Heart left ventricle (tissue), 16 donors: ENCODE measurements at places on chromosomes 6 and 20.

GRCh38 chr6:91081452-91082067 is 494.7 kb upstream of the MAP3K7 start:
- H3K4me3 ChIP-seq, result no peak overlapping the region
- H3K27me3 ChIP-seq, result no peaks in the 10 kb centered on the region
- DNase-seq, result no peak
- H3K4me1 ChIP-seq, result no peaks in the 10 kb centered on the region

DNA sequence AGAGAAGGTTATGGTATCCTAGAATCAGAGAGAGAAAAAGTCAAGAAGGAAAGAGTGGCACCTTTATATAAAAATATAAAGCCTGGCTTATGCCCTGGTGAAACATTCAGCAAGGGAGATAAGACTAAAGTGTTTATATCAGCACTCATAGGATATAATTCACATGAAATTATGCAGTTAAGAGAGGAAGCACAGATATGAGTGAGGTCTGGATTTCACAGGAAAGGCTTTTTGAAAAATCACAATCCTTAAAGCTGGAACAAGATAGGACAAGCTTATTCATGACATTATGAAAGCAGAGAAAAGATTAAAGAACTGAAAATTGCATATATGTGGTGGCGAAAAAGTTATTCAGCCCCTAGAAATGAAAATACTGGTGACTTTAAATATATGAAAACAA is 181.2 kb upstream of the FLRT3 start:
- H3K36me3 ChIP-seq, result no peaks in the 10 kb centered on the region
- H3K4me3 ChIP-seq, result no peak overlapping the region
- no peak overlapping the region for H3K27ac ChIP-seq
- H3K27me3 ChIP-seq, result no peaks in the 10 kb centered on the region

- H3K27me3 ChIP-seq, result no peaks in the 10 kb centered on the region
- peak overlapping the region; percentile 58 for H3K27ac ChIP-seq
- peak; percentile 86 for DNase-seq
- H3K4me3 ChIP-seq, result peak overlapping the region; percentile 65
- peaks cover 50% of the 10 kb centered on the region for H3K4me1 ChIP-seq
Measured at GRCh38 chr20:63978319-63979228, 868 bp downstream of the SAMD10 start.

DNA sequence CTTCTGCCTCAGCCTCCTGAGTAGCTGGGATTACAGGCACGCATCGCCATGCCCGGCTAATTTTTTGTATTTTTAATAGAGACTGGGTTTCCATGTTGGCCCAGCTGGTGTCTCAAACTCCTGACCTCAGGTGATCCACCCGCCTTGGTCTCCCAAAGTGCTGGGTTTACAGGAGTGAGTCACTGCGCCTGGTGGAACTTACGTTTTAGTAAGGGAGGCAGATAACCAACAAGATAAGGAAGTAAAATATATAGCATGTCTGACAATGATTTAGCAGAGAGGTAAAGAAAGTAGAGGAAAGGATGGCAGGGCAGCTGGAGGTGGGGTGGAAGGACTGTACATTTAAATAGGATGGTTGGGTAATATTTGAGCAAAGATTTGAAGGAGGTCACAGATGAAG is 12.8 kb upstream of the MYMX start:
- no peaks in the 10 kb centered on the region for H3K36me3 ChIP-seq
- no peak overlapping the region for H3K4me3 ChIP-seq
- no peaks in the 10 kb centered on the region for H3K27me3 ChIP-seq
- H3K4me1 ChIP-seq, result peaks cover 18% of the 10 kb centered on the region

DNA sequence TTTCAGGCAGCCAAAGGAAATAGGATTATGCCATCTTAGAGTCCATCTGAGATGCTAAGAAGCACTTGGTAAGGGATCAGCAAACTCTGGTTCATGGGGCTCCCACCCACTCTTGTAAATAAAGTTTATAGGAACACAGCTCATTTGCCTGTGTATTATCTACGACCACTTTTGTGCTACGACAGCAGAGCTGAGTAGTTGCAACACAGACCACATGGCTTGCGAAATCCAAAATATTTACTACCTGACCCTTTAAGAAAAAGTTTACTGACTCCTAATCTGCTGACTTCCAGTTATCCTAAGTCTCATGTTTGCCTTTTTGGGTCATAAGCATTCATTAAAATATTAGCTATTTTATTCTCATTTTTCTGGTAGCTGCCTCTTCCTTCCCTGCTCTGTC is 859.0 kb downstream of the QKI start:
- H3K36me3 ChIP-seq, result no peaks in the 10 kb centered on the region
- no peak overlapping the region for H3K4me3 ChIP-seq
- H3K4me1 ChIP-seq, result no peaks in the 10 kb centered on the region

- H3K4me3 ChIP-seq, result peak overlapping the region; percentile 17
- peaks cover 19% of the 10 kb centered on the region for H3K4me1 ChIP-seq
- H3K36me3 ChIP-seq, result no peaks in the 10 kb centered on the region
- DNase-seq, result peak; percentile 47
Measured at GRCh38 chr6:136761227-136761922, 30.9 kb downstream of the MAP3K5 start.

DNA sequence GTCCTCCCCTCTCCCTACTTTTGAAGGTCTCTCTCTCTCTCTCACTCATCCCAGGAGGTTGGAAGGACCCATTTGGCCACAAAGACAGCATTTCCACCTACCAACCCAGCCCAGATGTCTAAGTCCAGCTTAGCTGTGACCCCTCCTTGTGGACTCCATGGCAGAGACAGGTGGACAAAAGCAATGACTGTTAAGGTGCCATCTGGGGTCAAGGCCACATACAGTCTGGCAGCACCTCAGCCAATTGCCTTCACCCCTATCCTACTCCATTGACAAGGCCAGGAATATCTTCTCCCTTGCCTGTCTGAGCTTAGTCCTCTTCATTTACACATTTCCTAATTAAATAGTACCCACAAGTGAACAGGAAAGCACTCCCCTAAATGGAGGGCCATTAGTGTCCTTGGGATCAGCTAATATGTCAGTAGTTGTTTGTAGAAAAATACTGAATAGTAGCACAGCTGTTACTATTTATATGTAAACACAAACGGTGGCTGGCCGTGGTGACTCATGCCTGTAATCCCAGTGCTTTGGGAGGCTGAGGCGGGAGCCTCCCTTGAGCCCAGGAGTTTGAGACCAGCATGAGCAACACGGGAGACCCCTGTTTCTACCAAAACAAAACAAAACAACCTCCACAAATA is 28.8 kb downstream of the GCM1 start:
- no peak overlapping the region for H3K27ac ChIP-seq
- DNase-seq, result no peak
- no peaks in the 10 kb centered on the region for H3K27me3 ChIP-seq
- no peaks in the 10 kb centered on the region for H3K4me1 ChIP-seq

GRCh38 chr20:48490961-48491831 is 336.6 kb downstream of the PREX1 start:
- no peaks in the 10 kb centered on the region for H3K27me3 ChIP-seq
- no peaks in the 10 kb centered on the region for H3K4me1 ChIP-seq
- H3K27ac ChIP-seq, result no peak overlapping the region

- H3K27ac ChIP-seq, result peak overlapping the region; percentile 15
- no peaks in the 10 kb centered on the region for H3K27me3 ChIP-seq
- DNase-seq, result no peak
- peaks cover 12% of the 10 kb centered on the region for H3K36me3 ChIP-seq
- H3K4me1 ChIP-seq, result peaks cover 20% of the 10 kb centered on the region
- peak overlapping the region; percentile 41 for H3K4me3 ChIP-seq
Measured at GRCh38 chr6:71403422-71404134, 115.0 kb downstream of the OGFRL1 start.

DNA sequence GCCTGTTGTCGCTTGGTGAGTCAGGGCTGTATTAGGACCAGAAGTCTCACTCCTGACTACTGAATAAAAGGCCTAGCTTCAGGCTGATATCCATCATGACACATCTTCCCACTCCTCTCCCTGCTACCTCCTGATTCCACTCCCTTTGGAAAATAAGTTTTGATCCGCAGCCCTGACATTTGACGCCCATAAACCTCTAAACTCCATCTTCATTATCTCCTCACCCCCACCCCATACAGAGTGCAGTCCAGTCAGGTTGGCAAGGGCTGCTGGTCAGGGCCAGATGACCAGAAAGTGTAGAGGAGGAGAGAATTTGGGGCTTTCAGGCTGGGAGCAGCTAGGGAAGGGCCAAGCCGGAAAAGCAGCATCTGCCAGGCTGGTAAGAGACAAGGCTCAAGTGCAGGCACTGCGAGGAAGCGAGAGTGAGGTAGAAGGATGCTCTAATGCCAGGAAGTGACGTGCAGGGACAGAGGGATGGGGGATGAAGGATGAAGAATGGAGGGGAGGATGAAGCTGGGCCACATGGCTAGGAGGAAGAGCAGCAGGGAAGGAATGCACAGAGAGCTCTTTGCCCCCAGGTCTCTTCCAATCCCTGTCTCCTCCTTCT is 1.2 kb downstream of the GGT7 start:
- H3K4me3 ChIP-seq, result peak overlapping the region; percentile 75
- H3K27ac ChIP-seq, result no peak overlapping the region
- peaks cover 45% of the 10 kb centered on the region for H3K4me1 ChIP-seq
- DNase-seq, result no peak

- H3K27me3 ChIP-seq, result no peaks in the 10 kb centered on the region
- H3K4me1 ChIP-seq, result peaks cover 6% of the 10 kb centered on the region
- DNase-seq, result peak; percentile 79
- H3K4me3 ChIP-seq, result no peak overlapping the region
- peak overlapping the region; percentile 88 for H3K27ac ChIP-seq
Measured at GRCh38 chr6:29656157-29656556, 735 bp upstream of the MOG start.

DNA sequence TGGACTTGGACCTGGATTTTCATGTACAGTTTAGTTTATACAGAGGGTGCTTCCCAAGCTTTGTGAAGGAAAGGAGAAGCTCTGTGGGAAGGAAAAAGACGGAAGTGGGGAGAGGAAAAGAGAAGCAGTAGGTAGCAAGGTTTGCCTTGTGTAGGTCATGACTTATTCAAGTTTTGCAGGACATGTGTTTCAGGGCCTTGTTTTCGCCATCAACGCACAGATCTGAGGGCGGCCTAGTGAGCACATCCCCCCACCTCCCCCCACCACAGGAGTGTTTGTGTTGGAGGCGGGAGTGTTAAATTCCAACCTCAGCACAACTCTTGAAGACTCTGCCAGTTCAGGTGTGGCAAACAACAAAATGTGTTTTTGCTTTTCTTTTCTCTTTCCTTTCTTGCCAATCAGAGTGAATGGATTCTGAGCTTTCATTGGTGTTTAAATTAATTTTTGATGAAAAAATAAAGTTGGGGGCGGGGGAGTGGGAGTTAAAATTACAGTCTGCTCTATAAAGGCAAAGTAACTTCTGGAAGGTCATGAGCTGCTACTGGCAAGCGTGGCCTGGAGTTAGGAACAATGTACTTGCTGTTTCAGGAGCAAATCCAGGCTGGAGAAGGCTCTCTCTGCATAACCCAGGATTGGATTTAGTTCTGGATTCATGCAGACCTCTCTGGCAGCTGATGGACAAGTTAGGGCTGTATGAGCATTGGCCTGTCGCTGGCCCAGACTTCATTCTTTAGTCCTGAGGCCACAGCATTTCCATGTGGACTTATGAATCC is 338.5 kb downstream of the CD83 start:
- no peaks in the 10 kb centered on the region for H3K27me3 ChIP-seq
- no peak for DNase-seq

DNA sequence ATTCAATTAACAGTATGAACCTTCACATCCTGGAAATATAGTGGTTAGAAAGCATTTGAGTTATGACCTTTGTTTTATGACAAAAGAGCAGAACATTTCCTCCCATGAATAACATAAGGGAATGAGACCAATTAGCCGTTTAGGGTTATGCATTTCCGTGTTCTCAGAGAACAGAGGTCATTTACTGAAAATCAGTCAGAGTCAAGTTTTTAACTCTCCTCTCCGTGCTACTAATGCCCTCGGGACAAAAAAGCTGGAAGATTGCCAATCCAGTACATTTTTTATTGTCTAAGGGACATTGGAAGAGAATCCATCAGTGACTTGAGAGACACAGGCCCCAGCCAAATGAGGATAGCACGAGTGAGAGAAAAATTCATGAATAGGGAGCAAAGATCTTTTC is 632.7 kb downstream of the RFPL4B start:
- peak; percentile 59 for DNase-seq
- H3K4me1 ChIP-seq, result peaks cover 2% of the 10 kb centered on the region
- H3K27me3 ChIP-seq, result no peaks in the 10 kb centered on the region

- DNase-seq, result no peak
- H3K27me3 ChIP-seq, result no peaks in the 10 kb centered on the region
- peaks cover 3% of the 10 kb centered on the region for H3K4me1 ChIP-seq
- no peaks in the 10 kb centered on the region for H3K36me3 ChIP-seq
Measured at GRCh38 chr6:4864519-4864918, 88.3 kb downstream of the CDYL start.

- H3K4me1 ChIP-seq, result no peaks in the 10 kb centered on the region
- H3K36me3 ChIP-seq, result no peaks in the 10 kb centered on the region
- DNase-seq, result no peak
- H3K4me3 ChIP-seq, result no peak overlapping the region
- H3K27ac ChIP-seq, result no peak overlapping the region
Measured at GRCh38 chr6:154558984-154559383, 48.5 kb upstream of the CNKSR3 start.

DNA sequence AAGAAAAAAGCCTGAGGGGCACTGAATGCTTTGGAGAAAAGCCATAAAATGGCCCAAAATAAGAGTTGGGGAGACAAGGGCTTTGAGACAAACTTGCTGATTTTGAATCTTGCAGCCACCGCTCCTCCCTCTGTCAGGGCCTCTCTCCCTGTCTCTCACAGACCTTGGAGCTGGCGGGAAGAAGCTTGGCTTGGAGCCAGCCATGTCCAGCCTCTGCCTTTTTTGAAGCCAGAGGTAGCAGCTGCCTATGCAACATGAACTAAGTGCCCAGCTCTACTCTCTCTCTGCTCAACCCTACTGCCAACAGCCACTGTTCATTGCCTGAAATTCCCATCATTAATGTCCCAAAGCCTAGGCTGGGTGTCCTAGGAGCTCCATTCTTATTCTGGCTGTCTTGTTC is 63.7 kb upstream of the CTNNBL1 start:
- H3K4me3 ChIP-seq, result no peak overlapping the region
- no peak for DNase-seq
- peaks cover 6% of the 10 kb centered on the region for H3K27me3 ChIP-seq
- H3K27ac ChIP-seq, result no peak overlapping the region
- no peaks in the 10 kb centered on the region for H3K4me1 ChIP-seq
- H3K36me3 ChIP-seq, result no peaks in the 10 kb centered on the region

- H3K27me3 ChIP-seq, result no peaks in the 10 kb centered on the region
- H3K27ac ChIP-seq, result no peak overlapping the region
- no peak for DNase-seq
- H3K4me1 ChIP-seq, result peaks cover 11% of the 10 kb centered on the region
- no peaks in the 10 kb centered on the region for H3K36me3 ChIP-seq
Measured at GRCh38 chr6:16562498-16562897, 198.8 kb downstream of the ATXN1 start.

GRCh38 chr6:106476331-106477105 is 116.0 kb downstream of the CRYBG1 start:
- no peaks in the 10 kb centered on the region for H3K4me1 ChIP-seq
- H3K36me3 ChIP-seq, result no peaks in the 10 kb centered on the region
- H3K4me3 ChIP-seq, result no peak overlapping the region
- no peaks in the 10 kb centered on the region for H3K27me3 ChIP-seq
- no peak for DNase-seq

GRCh38 chr6:139654888-139655782 is 280.7 kb upstream of the CITED2 start:
- DNase-seq, result no peak
- no peaks in the 10 kb centered on the region for H3K4me1 ChIP-seq
- H3K36me3 ChIP-seq, result no peaks in the 10 kb centered on the region
- H3K27me3 ChIP-seq, result no peaks in the 10 kb centered on the region

- H3K4me1 ChIP-seq, result no peaks in the 10 kb centered on the region
- no peak overlapping the region for H3K4me3 ChIP-seq
- H3K27ac ChIP-seq, result no peak overlapping the region
- H3K36me3 ChIP-seq, result peaks cover 7% of the 10 kb centered on the region
- no peak for DNase-seq
Measured at GRCh38 chr20:32807706-32808105, 12.0 kb upstream of the MAPRE1 start.
